Stimulated activated CD4-positive, alpha-beta T cell treated with anti-CD3 and anti-CD28 coated beads, Interleukin-15, amount 100 ng/mL, for 48 hours (primary cell): ENCODE measurements at places on chromosomes 5 and 9.
A peak's percentile ranks its signal among the peaks of the same experiment; 100 is the strongest.

- DNase-seq: no peak
Measured at GRCh38 chr5:155871623-155872022, 455.3 kb upstream of the SGCD start.

DNA sequence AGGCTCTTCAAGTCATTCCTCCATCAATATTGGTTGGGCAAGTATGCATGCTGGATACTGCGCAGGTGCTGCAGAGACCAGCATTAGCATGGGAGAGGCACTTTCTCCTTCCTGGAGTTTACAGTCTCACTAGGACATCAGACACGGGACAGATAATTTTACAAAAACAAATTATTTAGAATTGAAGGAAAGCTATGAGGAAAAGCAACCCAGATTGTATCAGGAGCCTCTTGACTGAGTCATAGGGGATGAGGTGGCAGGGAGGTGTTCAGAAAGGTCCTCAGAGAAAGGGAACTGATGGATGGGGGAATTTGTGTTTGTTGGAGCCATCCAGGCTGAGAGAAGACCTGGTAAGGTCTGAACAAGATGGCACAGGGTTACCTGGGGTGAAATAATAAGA lies 24.5 kb upstream of the RAB14 start:
- no peak for DNase-seq

DNA sequence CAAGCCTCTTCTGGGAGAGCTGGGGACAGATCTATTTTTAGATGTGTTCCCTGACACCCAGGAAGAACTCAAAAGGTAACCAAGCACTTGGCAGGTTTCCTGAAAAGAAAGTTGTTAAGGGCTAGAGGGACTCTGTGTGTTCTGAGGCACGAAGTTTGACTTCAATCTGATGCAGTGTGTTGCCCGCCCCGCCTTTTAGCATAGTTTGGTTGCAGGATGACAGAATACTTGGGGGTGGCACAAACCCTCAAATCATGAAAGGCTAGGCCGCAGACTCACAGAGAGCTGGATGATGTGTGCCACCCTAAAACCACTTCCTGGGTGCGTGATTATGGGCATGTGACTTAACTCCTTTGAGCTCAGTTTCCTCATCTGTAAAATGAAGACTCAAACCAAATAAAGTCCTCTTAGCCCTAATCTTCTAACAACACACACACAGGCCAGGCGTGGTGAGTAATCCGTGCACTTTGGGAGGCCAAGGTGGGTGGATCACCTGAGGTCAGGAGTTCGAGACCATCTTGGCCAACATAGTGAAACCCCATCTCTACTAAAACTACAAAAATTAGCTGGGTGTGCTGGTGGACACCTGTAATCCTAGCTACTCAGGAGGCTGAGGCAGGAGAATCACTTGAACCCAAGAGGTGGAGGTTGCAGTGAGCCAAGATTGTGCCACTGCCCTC lies 12.8 kb upstream of the NDFIP1 start:
- peak; percentile 81 for DNase-seq

DNA sequence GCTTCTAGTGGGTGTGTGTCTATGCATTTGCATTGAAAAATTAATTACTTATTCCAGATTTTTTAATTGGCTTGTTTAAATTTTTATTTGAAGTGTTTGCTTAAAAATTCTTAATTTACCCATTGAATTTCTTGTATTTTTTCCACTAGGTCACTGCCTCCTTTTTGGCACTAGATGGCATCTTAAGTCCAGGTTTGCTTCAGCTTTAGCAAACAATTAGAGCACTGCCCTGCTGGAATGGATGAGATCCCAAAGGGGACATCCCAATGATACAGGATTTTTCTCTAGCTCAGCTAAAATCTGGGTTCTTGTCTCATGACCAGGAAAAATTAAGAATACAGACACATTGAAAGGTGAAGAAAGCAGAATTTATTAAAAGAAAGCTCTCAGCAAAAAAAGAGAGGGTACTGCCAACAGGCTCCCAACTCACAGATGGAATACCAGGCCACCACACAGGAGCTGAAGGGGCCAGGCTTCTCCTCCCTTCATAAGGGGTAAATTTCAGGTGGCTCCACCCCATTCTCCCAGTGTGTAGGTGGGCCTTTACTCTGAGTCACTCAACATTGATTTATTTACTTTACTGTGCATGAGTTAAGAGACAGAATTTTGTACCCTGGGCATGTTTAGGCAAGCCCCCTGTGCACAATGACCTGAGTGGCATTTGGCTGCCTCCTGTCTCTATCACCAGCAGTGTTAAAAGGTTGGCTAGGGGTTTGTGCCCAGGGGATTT lies 532.4 kb downstream of the ANXA1 start:
- DNase-seq: no peak

- no peak for DNase-seq
Measured at GRCh38 chr9:16401701-16402100, 468.8 kb downstream of the BNC2 start.

DNA sequence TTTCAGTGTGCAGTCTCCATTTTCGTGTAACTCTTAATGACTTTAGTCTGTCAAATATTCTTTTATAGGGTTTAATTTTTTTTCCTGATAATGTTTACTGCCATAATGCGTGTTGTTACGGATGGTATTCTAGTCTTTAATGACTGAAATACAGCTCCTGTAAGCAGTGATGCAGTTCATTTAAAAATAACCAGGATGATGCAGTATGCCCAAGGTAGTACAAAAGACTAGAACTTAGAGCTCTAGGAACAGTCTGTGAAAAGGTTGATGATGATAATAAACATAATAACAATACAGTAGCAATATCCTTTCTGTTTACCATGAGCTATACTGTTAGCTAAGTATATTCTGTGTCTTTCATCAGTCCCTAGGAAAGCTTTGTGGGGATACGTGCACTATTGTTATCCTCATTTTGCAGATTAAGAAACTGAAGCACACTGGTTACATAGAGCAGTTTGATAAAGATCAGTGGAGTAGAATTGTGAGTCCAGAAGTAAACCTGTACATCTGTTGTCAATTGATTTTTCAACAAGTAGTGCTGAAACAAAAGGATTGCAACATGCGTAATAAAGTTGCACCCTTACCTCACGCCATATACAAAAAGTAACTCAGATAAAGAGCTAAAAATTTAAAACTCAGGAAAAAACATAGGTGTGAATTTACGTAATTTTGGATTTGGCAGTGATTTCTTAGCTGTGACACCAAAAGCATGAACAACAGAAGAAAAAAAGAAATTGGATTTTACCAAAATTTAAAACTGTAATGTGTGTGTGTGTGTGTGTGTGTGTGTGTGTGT lies 64.5 kb downstream of the MTREX start:
- DNase-seq: no peak

GRCh38 chr9:130235558-130236435 lies 29.8 kb upstream of the HMCN2 start:
- peak; percentile 29 for DNase-seq

- peak; percentile 95 for DNase-seq
Measured at GRCh38 chr9:128218518-128219389, 15.6 kb downstream of the DNM1 start.

GRCh38 chr9:98289614-98290201 lies 34.3 kb upstream of the TBC1D2 start:
- no peak for DNase-seq

- no peak for DNase-seq
Measured at GRCh38 chr5:163079618-163080017, 357.8 kb upstream of the CCNG1 start.

DNA sequence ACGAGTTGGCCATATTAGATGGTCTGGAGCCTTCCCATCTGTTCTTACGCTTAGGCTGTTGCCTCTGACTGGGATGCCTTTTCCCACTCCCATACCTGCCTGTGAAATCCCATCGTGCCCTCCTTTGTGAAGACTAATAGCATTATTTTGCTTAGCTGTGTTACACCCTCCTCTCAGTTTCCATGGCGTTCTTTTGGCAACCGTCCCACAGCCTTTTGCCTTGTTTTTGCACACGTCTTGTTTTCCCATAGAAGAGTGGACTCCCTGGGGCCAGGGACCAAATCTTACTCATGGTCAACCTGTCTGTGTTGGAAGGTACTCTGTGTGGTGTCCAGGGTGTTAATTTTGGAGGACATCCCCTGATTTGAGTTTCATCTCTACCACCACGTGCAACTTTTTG lies 242.1 kb downstream of the HSPA4 start:
- DNase-seq: no peak

DNA sequence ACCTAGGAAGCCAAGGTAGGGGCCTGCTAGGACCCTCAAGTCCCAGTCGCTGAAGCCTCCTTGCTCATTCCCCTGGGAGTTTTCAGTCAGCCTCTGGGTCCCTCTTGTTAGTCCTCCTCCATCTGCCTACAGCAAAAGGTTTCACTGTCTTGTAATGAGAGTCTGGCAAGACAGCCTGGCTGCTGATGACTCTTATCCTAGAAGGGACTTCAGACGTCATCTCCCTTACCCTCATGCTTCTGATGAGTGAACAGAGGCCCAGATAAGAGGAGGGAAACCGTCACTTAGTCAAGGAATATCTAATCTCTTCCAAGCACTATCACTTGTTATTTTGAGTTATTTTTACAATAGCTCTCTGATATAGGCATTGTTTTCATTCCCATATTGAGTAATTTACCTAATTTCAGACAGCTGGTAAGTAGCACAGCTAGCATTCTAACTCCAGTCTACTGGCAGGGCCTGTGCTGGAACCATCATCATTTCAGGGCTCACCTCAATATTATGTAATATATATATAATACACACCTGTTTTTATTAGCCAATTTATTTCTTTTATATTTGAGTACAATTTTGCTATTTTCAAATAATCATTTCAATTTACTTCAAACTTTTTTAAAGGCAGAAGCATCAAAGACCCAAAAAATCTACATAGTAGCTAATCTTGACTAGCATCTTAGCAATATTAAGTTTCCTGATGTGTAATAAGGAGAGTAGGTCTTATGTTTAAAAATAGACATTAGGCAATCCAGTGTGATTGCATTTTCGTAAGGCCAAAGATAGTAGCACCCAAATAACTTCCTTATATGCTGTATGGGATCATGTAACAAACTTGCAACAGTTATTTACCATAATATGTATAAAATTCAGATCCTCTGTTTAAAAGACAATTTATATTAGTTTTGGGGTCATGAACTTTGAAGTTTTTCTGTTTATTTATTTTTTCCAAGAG lies 7.9 kb downstream of the CMYA5 start:
- no peak for DNase-seq

DNA sequence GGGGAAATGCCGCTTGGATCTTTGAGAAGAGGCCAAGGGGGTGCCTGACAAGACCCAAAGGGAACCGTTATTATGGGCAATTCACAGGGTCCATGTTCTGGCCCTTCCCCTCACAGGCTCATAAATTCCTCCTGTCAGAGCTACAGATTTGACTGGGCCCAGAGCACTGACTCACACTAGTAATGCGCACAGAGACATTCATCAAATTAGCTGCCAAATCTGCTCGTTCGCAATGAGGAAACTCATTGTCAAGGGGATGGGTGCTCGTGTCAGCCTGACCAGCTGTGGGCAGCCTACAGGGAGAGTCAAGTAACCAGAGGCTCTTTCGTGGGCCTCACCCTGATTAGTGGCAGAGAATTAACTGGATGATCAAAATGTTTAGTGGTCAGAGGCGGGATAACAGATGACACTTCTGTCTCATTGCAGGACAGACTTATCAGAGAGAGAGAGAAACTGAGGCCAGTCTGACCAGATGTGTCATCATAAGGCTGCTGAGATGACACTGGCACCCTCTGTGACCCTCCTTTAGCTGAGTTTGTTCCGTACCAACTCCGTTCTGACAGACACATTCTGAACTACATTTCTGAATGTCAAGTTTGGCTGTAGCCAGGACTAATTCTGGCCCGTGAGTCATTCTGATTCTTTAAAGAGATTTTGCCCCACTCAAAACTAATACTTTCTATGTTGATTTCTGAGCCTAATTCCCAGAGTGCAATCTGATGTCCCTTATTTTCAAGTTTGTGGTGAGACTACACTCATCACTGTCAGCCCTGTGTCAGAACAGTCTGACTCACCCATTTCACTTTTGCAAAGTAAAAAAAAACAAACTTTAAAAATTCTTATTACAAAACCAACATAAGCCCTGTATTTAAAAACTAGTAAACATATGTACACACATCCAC lies 377.1 kb downstream of the ACTL7B start:
- no peak for DNase-seq

DNA sequence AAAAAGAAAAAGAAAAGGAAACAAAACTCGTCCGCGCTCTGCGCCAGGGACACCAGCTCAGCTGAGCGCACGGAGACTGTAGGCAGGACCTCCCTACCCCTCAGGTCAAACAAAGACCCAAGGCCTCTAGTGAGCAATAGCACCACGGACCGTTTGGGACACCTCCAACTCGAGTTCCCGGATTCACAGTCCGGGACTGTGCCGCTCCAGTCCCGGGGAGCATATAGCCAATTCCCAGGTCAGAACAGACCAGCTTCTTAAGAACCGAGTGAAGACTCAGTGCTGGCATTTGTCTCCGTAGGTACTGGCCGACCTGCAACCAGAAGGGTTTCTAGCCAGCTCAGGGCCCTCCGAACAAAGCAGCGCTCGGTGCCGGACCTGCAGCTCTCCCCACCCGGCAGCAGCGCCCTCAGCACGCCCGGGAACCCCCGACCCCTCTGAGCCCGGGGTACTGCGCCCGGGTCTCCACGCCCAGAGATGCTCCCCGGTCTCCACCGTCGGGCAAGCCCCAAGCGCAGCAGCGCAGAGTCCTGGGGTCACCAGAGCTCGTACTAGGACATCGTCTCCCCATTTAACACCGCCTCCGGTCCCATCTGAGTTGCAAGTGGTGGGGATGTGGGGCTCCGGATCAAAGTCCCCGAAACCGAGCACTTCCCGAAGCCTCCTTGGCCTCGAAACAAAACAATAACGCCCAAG lies 591 bp downstream of the ABCA1 start:
- DNase-seq: peak; percentile 16

- no peak for DNase-seq
Measured at GRCh38 chr9:31637861-31638260, 746.6 kb upstream of the ACO1 start.

DNA sequence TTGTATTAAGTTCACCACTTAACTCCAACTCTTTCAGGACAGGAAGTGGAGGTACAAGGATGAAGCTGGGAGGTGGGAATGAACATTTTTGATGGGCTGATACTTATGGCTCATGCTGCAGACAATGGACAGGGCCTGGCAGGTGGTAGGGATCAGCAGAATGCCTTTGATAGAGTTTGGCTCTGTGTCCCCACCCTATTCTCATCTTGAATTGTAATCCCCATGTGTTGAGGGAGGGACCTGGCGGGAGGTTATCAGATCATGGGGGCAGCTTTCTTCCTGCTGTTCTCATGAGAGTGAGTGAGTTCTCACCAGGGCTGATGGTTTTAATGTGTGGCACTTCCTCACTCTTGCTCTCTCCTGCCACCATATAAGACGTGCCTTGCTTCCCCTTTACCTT lies 87.3 kb upstream of the PRLR start:
- no peak for DNase-seq

- no peak for DNase-seq
Measured at GRCh38 chr5:145506185-145506850, 328.8 kb downstream of the PRELID2 start.

DNA sequence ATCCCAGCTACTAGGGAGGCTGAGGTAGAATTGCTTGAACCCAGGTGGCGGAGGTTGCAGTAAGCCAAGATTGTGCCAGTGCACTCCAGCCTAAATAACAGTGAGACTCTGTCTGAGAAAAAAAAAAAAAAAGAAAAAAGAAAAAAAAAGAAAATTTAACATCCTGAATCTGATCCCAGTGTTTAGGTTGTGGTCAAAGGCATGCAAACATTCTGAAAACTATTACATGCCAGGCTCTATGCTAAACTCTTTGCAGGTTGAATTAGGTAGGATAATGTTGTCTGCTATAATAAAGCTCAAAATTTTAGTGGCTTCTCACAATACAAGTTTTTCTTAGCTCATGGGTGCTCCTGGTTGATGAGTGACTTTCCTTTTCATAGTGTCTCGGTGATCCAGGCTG lies 367.4 kb downstream of the PSAT1 start:
- no peak for DNase-seq

GRCh38 chr9:104099630-104100029 lies 5.5 kb downstream of the SMC2 start:
- no peak for DNase-seq

- DNase-seq: no peak
Measured at GRCh38 chr5:40416098-40416497, 263.6 kb upstream of the PTGER4 start.
